Skeletal muscle tissue (tissue), 5 donors: ENCODE measurements at places on chromosomes 16 and 17. TPM values are rescaled to one million over a fixed set of nuclear protein-coding genes. Genes with fewer than 3 reads are reported as not detected.

The PLA2G10 gene
- not detected for total RNA-seq

The KRTAP16-1 gene
- total RNA-seq = not detected

The CLEC3A gene
- not detected for total RNA-seq

The EIF3CL gene
- 150 TPM for total RNA-seq

The SLC6A4 gene
- 1.6 TPM for total RNA-seq

The NPIPB9 gene
- total RNA-seq = 4.2 TPM

The TMEM238L gene
- total RNA-seq = not detected

The CMC2 gene
- 24.5 TPM for total RNA-seq

The HEXD gene
- 11.5 TPM for total RNA-seq

The TGFB1I1 gene
- total RNA-seq = 30.8 TPM

The CPNE7 gene
- not detected for total RNA-seq

The C17orf78 gene
- total RNA-seq = not detected

The SDK2 gene
- total RNA-seq = 11.0 TPM

The TBX2 gene
- 5.2 TPM for total RNA-seq

The KRT36 gene
- total RNA-seq = not detected

The TMC7 gene
- total RNA-seq = 3.1 TPM

The TMEM88 gene
- 7.3 TPM for total RNA-seq

The ARL5C gene
- under 0.01 TPM for total RNA-seq

The CHD9 gene
- 69.4 TPM for total RNA-seq
